Activated T-cell treated with anti-CD3 and anti-CD28 coated beads, Interleukin-2, amount 50 U/mL, for 72 hours (primary cell): ENCODE measurements at places on chromosomes 1 and 21. TPM values are rescaled to one million over a fixed set of nuclear protein-coding genes. Genes with fewer than 3 reads are reported as not detected.

DNA sequence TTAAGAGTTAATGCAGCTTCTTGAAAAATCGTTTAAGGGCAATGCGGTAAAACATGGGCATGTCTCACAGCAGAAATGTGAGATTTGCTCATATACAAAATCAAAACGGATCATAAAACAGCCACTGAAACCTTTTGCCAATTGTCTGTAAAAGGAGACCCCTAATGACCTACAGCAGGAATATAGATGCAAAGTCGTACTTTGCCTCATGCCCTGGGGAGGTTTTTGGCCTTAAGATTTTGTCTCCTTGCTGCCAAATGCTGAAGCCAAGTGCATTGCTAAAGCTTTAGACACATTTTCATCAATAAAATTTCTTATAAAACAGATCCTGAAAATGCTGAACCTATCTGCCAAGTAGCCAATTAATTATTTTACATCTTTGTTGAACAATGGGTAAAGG is 226.9 kb downstream of the TGFB2 start:
- DNase-seq: no peak
- H3K27me3 ChIP-seq: no peaks in the 10 kb centered on the region
- no peaks in the 10 kb centered on the region for H3K4me1 ChIP-seq
- no peaks in the 10 kb centered on the region for H3K36me3 ChIP-seq
- H3K27ac ChIP-seq: no peak overlapping the region
- H3K4me3 ChIP-seq: no peak overlapping the region

- peaks cover 26% of the 10 kb centered on the region for H3K36me3 ChIP-seq
- peaks cover 91% of the 10 kb centered on the region for H3K4me1 ChIP-seq
- H3K4me3 ChIP-seq: peak overlapping the region; percentile 23
- DNase-seq: no peak
Observed at GRCh38 chr21:25506261-25506660, 101.0 kb downstream of the MRPL39 start.

DNA sequence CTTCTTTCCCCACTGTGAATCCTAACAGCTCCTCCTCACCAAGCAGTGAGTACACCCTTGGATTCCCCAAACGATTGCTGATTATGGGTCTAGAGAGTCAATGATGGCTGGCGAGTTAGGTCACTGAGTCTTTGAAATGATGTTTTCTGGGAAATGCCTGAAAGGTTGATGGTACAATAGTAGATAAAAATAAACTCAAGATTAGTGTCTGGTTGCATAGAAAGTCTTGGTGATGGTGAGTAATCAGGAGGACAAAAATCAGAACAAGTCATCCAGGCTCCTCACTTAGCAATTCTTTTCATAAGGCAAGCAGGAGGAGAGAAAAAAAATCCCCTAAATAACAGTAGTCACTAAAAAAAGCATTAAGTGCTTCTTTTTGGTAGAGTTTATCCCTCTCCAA is 22.6 kb downstream of the HLX start:
- no peak for DNase-seq
- no peak overlapping the region for H3K4me3 ChIP-seq
- H3K36me3 ChIP-seq: no peaks in the 10 kb centered on the region

DNA sequence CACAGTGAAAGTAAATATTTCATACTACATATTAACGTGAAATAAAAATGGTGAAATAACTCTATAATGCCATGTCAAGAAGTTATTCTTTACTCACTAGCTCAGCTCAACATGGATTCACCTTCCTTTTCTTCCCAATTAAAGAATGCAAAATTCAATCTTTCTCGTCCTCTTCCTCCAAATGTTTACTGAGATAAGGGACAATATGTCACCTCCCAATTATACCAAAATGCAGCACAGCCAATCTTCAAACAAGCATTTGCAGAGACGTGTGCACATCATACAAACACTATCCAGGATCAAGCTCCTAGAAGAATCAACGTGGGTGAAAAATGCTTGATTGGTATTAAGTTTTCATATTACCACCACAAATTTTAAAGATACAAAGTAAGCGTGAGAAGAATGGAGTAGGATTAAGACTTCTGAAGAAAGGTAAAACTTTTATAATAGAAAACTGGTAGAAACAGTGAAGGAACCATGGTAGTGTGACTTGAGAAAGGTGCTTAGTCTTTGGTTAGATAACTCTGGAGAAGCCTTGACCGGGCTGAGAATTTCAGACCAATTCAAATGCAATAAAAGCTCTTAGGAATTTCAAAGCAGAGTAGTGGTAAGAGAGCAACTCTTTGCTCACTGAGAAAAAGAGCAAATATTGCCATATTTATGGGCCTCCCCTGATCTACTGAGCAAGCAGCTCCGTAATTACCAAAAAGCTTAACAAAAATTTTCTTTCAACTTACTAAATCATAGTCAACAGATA is 7.2 kb downstream of the PTP4A2 start:
- H3K4me1 ChIP-seq: peaks cover 99% of the 10 kb centered on the region
- H3K36me3 ChIP-seq: peaks cover 17% of the 10 kb centered on the region
- H3K4me3 ChIP-seq: peak overlapping the region; percentile 96
- H3K27me3 ChIP-seq: no peaks in the 10 kb centered on the region
- peak overlapping the region; percentile 92 for H3K27ac ChIP-seq

DNA sequence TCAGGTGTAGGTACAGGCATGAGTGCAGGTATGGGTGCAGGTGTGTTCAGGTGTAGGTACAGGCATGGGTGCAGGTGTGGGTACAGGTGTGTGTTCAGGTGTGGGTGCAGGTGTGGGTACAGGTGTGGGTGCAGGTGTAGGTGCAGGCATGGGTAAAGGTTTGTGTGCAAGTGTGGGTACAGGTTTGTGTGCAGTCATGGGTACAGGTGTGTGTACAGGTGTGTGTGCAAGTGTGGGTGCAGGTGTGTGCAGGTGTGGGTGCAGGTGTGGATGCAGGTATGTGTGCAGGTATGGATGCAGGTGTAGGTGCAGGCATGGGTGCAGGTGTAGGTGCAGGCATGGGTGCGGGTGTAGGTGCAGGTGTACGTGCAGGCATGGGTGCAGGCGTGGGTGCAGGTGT is 79.4 kb upstream of the ACTL8 start:
- no peaks in the 10 kb centered on the region for H3K27me3 ChIP-seq
- H3K36me3 ChIP-seq: no peaks in the 10 kb centered on the region
- no peaks in the 10 kb centered on the region for H3K4me1 ChIP-seq
- H3K4me3 ChIP-seq: no peak overlapping the region

DNA sequence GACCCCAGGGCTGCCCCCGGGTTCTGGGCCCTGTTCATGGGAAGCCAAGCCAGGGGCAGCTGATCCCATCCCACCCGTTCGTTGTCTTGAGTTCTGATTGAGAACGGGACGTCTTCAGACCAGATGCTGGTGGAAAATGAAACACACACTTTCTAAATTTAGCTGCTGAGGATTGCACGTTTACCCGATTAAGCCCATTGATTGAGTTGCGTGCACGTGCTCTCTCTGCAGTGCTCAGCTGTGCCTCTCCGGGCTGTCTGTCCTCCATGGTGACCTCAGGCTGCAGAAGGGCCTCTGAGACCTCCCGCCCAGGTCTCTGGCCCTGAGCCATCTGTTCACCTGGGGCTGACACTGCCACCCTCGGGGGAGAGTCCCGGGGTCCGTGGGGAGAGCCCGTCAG is 27.0 kb upstream of the PEX10 start:
- no peaks in the 10 kb centered on the region for H3K4me1 ChIP-seq
- H3K36me3 ChIP-seq: no peaks in the 10 kb centered on the region
- no peak overlapping the region for H3K27ac ChIP-seq
- no peak overlapping the region for H3K4me3 ChIP-seq

- peaks cover 3% of the 10 kb centered on the region for H3K36me3 ChIP-seq
- no peak overlapping the region for H3K4me3 ChIP-seq
- H3K27me3 ChIP-seq: no peaks in the 10 kb centered on the region
- H3K27ac ChIP-seq: no peak overlapping the region
Observed at GRCh38 chr1:188708795-188709535, 1768.7 kb downstream of the BRINP3 start.

DNA sequence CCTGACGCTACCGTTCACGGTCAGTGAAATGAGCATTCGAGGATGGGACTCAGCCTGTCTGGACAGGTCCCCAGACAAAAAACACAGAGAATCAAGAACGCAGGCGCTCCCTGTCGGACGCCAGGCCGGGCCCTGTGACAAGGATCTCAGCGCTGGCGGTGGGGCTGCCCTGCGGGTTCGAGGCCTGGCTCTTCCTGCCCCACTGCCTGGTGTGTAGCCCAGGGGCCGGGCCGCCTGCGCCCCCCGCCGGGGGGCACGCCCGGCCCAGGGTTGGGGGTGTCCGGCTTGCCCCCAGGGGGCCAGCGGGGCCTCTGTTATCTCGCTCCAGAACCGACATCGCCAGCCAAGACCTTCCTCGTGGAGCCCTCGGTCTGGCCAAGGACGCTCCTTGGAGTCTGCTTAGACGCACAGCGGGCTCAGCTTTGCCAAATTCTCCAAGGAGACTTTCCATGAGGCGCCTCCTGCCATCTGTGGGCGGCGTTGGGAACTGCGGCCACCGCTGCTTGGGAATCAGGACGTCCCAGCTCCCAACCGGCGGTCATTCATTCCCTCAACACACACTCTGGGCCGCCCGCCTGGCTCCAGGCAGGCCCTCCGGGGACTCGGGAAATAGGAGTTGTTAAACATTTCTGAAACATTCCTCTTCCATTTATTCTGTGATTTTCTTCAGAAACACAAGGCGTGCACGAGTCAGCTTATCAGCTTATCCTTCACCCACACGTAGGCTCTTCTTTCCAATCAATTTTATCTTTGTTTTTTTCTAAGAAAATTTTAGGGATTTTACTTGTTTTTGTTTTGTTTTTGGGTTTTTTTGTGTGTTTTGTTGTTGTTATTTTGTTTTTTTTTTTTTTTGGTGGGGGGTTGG is 11.3 kb upstream of the RIPK4 start:
- no peak for DNase-seq
- no peak overlapping the region for H3K4me3 ChIP-seq
- H3K36me3 ChIP-seq: no peaks in the 10 kb centered on the region
- peaks cover 66% of the 10 kb centered on the region for H3K27me3 ChIP-seq

GRCh38 chr1:59692591-59692990 is 122.2 kb upstream of the HOOK1 start:
- H3K27ac ChIP-seq: no peak overlapping the region
- no peak for DNase-seq
- H3K4me1 ChIP-seq: peaks cover 13% of the 10 kb centered on the region
- no peak overlapping the region for H3K4me3 ChIP-seq
- H3K36me3 ChIP-seq: no peaks in the 10 kb centered on the region
- H3K27me3 ChIP-seq: no peaks in the 10 kb centered on the region

GRCh38 chr1:207313131-207313530 is 8.3 kb upstream of the CD55 start:
- H3K36me3 ChIP-seq: no peaks in the 10 kb centered on the region
- H3K4me1 ChIP-seq: peaks cover 38% of the 10 kb centered on the region
- H3K27ac ChIP-seq: no peak overlapping the region
- no peak for DNase-seq
- no peak overlapping the region for H3K4me3 ChIP-seq

GRCh38 chr1:232471250-232471649 is 158.7 kb downstream of the SIPA1L2 start:
- H3K36me3 ChIP-seq: no peaks in the 10 kb centered on the region
- H3K4me3 ChIP-seq: no peak overlapping the region
- H3K4me1 ChIP-seq: peaks cover 6% of the 10 kb centered on the region
- H3K27ac ChIP-seq: no peak overlapping the region

DNA sequence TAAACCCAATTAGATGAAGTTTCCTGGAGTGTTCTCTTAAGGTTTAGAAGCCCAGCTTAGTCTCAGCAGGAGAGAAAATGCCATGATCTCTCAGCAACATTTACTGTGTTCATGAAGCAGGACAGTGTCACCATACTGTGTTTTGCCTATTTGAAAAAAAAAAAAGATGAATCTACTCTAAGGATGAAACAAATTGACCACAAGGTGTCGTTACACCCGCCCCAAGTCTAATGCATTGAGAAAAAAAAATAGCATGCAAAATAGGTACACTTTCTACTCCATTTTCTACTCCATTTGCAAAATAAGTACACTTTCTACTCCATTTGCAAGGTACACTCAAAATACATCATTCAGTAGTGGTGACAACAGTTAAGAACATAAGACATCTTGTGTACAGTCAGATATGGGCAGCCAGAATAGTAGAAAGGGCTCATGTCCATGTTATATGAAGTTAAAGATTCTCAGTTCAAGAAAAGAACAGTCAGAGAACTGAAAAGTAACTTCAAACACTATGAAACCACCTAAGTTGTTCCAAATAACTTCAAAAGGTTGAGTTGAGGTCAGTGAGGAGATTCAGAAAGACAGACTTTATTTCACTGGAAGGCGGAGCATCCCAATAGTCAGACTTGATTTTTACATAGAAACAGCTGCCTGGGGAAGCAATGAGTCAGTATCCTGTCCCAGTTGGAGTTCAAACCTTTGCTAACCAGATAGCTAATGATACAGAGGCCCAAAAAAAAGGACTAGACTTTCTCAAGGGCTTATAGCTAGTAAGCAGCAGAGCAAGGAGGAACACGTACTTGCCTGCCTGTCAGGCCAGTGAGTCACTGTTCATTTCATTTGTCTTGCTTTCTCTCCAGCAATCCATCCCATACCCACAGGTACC is 13.3 kb downstream of the PLPPR5 start:
- peak overlapping the region; percentile 11 for H3K27ac ChIP-seq
- DNase-seq: no peak
- no peaks in the 10 kb centered on the region for H3K36me3 ChIP-seq
- peaks cover 15% of the 10 kb centered on the region for H3K4me1 ChIP-seq
- H3K4me3 ChIP-seq: peak overlapping the region; percentile 11
- H3K27me3 ChIP-seq: no peaks in the 10 kb centered on the region

GRCh38 chr1:30513396-30514136 is 209.8 kb downstream of the MATN1 start:
- H3K27me3 ChIP-seq: peaks cover 16% of the 10 kb centered on the region
- no peak overlapping the region for H3K4me3 ChIP-seq
- H3K27ac ChIP-seq: no peak overlapping the region
- DNase-seq: no peak

GRCh38 chr21:45335761-45336534 is 48.3 kb upstream of the POFUT2 start:
- no peaks in the 10 kb centered on the region for H3K36me3 ChIP-seq
- no peak overlapping the region for H3K4me3 ChIP-seq
- no peaks in the 10 kb centered on the region for H3K27me3 ChIP-seq
- no peaks in the 10 kb centered on the region for H3K4me1 ChIP-seq

DNA sequence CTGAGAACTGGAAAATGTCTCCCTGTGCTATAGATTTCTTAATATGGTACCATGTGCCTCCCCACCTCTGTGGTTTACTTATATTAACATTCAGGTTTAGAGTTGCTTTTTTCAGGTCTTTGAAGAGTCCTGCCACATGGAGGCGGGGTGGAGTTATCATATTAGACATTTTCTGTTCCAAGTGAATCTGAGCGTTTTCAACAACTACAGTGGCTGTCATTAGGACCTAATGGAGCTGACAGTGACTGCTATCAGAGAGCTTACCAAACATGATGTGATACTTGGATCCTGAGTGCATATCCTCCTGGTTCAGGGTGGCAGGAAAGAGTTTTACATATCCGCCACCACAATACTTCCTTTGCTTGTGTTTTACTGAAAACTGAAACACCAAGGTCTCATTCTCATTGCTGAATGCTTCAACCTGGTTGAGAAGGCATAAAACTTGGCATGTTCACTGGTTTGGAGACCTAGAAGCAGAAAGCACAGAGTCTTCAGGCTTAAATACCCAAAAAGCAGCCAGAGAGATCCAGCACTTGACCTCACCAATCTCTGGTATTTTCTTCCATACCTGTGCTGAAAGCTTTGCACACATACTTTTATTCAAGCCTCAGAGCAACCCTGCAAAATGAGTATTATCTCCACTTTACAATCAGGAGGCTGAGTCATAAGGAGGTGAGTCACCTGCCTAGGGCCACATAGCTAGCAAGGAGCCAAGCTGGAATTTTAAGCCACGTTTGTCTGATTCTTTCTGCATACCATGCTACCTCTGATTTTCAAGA is 47.4 kb upstream of the OSBPL9 start:
- peak overlapping the region; percentile 28 for H3K4me3 ChIP-seq
- H3K27me3 ChIP-seq: no peaks in the 10 kb centered on the region
- H3K36me3 ChIP-seq: no peaks in the 10 kb centered on the region
- DNase-seq: peak; percentile 64
- H3K4me1 ChIP-seq: peaks cover 33% of the 10 kb centered on the region

Gene HIVEP3
- total RNA-seq: 29.2 TPM

Gene RHCE
- total RNA-seq: not detected

Gene SUSD4
- 0.58 TPM for total RNA-seq

Gene CRABP2
- total RNA-seq: 2.5 TPM

Gene HCRTR1
- not detected for total RNA-seq

Gene HRNR
- total RNA-seq: not detected
